Left ventricle myocardium inferior (tissue), 1 donor: ENCODE measurements at places on chromosomes 3 and 15.
A peak's percentile ranks its signal among the peaks of the same experiment; 100 is the strongest.

DNA sequence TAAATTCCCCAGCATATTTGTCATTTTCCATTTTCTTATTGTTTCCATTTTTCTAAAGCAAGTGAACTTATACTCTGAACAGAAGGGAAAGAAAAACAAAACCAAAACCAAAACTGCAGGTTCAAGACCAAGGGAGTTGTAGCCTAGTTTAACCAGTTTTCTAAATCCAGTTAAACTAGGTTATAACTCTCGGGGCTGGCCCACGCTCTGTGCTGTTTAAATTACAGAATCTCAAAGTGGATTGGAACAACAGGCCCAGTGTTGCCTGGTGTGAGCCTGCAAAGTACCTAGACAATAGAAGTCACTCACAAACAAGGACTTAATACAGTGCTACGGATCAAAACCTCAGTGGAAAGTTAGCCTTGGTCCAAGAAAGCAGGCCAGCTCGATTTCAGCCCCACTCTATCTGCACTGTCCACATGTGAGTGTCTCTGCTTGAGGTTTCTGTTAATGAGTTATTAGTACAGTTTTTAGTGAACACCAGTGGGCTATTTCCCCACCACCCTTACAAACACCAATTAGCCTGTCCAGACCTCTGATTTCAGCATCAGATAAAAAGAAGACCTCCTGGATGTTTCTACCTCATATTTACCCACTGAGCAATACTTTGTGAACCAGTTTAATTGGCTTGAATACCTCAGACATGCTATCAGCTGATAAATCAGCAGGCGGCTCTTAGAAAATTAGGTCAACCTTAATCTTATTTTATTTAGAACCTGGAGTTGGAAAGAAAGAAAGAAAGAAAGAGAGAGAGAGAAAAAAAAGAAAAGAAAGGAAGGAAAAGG lies 93.8 kb upstream of the PDZRN3 start:
- no peak for DNase-seq

GRCh38 chr15:66785637-66786036 lies 83.6 kb downstream of the SMAD6 start:
- no peak for DNase-seq

- DNase-seq = no peak
Observed at GRCh38 chr3:43522727-43523362, 99.0 kb downstream of the ANO10 start.

DNA sequence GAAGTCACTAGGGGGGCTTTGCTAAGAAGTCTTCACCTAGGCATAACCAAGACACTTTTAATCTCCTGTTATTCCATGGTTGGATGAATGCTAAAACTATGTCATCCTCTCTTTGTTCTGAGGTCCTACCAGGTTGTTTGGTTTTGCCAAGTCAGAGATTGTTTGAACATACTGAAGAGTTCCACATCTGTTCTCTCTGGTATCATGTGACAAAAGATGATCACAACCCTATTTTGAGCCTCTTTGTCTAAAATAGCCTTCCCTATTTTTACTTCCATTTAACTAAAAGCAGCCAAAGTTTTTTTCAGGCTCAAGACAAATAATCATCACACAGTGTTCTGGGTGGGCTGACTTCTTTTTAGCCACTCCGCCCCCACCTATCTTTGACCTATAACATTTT lies 218.4 kb upstream of the LMCD1 start:
- DNase-seq = no peak

DNA sequence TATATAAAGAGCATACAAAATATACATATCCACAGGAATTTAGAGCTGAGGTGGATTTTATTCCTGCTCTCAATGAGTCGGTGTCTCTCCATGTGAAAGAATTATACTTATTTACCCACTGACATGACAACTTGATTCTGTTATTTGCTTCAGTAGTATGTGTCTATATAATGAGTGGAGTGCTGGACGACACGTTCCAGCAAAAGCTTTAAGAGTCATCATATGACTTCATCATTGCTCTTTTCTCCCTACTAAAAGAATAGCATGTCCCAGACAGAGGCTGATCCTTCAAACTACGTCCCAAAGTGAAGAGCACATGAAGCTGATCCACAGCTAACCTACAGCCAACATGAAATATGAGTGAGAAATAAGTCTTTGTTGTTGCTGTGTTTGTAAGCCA lies 54.3 kb upstream of the GNB4 start:
- no peak for DNase-seq

DNA sequence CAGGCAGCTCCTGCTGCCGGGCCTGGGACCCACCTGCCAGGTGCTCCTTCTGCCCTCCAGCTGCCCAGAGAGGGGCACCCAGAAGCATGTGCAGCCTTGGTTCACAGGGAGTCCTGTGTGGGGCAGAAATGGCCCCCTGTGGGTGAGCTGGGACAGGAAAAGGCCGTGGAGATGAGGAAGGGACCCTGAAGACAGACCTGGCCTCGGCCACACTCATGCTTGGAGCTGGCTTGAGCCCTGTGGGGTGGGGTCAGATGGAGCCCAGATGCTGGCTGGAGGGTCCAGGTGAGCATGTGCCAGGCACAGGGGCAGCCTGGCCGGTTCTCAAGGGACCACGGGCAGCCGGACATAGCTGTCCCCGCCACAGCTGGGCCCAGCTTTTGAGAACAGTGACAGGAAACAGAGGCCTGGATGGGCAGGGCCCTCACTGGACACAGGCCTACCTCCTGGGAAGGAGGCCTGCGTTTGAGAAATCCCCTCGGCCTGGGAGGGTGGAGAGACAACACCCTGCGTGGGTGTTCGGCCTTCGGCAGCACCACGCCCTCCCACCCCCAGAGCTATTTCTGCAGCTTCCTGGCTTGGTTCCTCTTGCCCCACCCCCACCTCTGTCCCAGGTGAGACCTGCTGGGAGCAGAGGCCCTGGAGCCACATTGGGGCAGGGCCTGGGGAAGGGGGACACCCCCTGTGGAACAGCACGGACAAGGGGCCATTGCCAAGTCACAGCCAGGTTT lies 132.6 kb upstream of the MEF2A start:
- peak; percentile 44 for DNase-seq

- DNase-seq = no peak
Observed at GRCh38 chr3:166209701-166210100, 372.5 kb upstream of the BCHE start.

- no peak for DNase-seq
Observed at GRCh38 chr3:51568996-51569395, 30.5 kb downstream of the RAD54L2 start.

- no peak for DNase-seq
Observed at GRCh38 chr3:147730284-147730683, 321.1 kb downstream of the ZIC1 start.

DNA sequence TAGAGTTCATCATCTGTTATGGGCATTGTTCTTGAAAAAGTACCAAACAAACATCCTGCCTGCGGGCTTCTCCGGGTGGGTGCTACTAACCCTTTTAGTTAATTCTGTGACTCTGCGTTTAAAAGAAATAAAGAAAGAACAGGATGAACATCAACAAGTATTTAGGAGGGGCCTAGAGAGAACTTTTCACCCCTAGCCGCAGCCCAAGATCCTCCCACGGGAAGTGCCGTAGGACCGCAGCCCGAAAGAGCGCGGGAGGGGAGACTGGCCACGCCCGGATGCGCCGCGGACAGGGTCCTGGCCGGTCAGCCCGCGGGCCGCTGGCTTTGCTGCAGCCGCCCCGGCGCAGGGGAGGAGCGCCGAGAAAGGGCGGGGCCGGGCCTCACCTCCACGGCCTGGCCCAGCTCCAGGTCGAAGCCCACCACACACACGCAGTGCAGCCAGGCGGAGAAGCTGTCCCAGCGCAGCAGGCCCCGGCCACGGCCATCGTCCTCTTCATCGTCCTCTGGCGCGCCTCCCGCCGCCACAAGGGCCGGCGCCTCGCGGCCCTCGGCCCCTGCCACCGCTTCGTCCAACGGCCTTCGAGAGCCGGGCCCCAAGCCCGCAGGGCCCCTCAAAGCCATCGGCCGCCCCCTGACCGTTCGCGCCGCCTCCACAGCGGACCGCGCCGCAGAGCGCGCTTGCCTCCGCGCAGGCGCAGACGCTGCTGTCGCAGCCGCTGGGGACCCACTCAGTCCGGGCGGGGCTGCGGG lies at the start of gene DENND6A:
Gene DENND6A (minus strand): TSS at position 682 of the 752 bp plus-strand sequence. CDS start 59 bp downstream, at position 623.
- peak; percentile 97 for DNase-seq

DNA sequence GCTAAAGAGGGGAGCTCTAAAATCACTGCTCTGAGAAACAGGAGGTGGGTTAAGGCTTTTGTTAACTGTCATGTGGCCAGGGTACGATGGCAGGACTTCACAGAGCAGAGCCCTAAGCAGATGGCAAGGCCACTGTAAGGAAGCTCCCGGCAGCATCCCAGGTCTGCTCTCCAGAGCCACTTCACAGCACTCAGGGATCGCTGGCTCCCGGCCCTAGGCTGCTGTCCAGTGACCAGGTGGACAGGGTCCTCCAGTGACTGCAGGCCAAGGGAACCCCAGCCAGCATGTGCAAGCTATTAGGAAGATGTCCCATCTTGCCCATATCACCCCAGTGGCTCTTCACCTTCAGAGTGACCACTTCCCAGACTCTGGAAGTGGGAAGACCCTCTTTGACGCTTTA lies 10.4 kb downstream of the TMEM41A start:
- DNase-seq = no peak

GRCh38 chr3:157040456-157040855 lies 119.5 kb downstream of the CCNL1 start:
- no peak for DNase-seq

DNA sequence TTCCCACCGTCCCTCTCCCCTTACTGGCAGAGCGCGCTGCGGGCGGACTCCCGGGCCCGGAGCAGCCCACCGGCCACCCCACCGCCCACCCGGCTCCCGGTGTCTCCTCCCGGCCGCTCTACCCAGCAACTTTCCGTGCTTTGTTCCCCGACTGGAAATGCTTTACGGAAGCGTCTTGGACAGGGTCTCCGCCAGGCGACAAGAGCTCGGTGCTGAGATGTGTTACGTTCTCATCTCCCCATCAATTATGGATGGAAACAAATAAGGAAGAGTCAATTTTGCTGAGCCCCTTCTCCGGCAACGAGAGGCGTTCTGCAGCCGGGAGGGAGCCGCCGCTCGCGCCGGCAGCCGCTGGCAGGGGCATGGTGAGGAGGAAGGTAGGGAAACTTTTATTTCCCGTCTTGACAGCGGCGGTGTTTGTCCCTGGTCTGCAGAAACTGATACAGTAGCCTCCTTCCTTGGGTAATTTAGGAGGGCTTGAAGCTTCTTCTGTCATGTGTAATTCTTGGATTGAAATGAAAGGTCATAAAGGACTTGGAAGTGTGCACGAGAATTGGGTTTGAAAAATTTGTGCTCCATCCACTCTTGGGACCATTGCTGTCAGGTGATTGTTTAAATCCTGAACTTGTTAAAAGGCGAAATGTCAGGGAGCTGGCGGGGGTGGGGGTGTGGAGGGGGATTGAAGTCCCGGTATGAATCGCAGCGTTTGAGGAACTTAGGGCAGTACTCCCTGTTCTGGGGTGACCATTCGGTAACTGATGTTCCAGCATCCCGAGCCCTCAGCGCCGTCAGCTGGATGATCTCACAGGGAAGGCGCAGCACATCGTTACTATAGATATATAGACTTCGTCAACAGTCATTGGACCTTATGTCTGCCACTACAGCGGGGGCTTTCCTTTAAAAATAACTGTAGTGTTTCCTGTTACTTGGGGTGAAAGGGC lies 1.5 kb downstream of the SEMA6D start:
- no peak for DNase-seq

DNA sequence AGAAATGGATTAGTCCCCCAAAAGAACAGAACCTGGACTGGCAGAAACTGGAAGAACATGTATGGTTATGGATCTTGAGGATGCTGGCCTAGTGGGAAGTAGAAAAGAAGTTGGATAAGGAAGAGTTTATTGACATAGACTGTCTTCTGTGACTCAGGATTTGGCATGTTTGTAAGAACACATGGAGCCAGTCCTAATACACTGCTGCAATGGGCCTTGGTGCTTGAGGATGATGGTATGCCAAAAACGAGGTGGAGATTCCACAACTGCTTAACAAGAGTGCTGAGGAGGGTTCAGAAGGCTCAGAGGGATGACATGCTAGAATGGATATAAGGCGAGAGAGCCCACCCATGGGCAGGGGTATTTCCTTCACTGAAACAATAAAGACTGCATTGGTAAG lies 22.4 kb downstream of the LZTFL1 start:
- DNase-seq = no peak

- DNase-seq = no peak
Observed at GRCh38 chr15:47398594-47398993, 318.7 kb upstream of the SEMA6D start.

DNA sequence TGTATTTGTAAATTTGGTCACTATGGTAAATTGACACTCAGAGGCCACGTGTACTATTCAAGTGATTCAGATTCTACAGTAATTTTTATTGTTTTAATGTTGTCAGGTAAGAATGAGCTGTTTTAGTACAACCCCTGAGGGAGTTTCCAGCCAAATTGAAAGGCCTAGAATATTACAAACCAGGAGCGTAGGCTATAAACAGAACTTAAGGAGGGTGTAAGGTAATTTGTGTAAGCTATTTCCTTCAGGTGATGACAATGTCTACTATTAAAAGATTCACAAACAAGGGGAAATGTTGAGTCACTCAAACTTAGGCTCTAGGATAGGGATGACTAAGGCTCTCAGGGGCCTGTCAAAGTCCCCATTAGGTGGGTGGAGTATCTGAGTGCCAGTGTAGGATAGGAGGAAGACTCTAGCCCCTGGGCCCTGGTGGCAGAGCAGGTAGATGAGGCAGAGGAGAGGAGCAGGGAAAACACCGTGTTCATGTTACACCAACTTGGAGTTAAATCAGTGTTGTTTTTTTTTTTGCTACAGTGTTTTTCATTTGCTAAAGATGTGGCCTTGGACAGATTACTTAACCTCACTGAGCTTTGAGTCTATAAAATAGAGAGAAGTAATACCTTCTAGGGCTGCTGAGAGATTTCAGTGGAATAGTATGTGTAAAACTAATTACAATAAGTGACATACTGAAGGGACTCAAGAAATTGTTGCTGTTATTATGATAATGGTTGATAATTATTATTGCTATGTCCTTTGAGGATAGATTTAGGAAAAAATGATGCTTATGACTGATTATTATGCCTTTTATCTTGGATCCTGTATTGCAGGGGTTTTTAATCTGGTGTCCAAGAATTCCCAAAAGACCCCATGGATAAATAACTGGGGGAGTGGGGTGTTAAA lies 10.3 kb downstream of the TM4SF1 start:
- no peak for DNase-seq
